Breast epithelium (tissue), 4 donors: ENCODE measurements at places on chromosomes 11 and 22. TPM values are rescaled to one million over a fixed set of nuclear protein-coding genes. Genes with fewer than 3 reads are reported as not detected.
A peak's percentile ranks its signal among the peaks of the same experiment; 100 is the strongest.

DNA sequence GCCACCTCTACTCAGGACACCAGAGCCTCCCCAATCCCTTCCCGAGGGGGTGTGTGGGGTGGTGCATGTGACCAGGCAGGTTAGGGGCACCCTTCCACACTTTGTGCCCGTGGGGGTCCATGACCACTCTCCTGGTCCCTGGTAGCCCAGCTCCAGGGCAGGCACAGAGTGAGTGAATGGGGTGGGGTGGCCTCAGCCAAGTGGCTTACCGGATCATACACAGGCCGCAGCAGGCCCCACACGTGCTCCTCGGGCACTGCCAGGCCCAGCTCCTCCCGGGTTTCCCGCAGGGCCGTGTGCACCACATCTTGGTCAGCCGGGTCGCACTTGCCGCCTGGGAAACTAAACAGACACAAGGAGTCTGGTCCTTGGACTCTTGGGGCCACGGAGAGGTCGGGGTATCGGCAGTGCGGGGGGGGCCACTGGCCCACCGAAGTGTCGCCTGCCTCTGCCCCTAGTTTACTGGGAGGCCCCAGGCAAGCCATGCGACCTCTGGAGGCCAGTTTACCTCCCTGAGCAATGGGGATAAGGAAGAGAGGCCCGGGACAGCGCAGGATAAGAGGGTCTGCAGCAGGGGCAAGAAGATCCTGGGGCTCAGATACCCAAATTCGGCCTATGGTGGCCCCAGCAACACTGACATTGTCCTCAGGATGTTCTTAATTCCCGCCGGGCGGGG, 889 bp downstream of the NUDT8 start:
- DNase-seq: no peak

Gene TEX54
- not detected for total RNA-seq

Gene APOL4
- total RNA-seq: 41.3 TPM

GRCh38 chr11:31870609-31871309, 59.6 kb upstream of the PAX6 start:
- no peak for DNase-seq

Gene MYBPC3
- under 0.01 TPM for total RNA-seq

GRCh38 chr11:96763244-96763643, 373.4 kb downstream of the JRKL start:
- no peak for DNase-seq

Gene TMEM191C
- not detected for total RNA-seq

Gene INPP5J
- 7.5 TPM for total RNA-seq

Gene CLDN5
- total RNA-seq: 301 TPM

- no peak for DNase-seq
Measured at GRCh38 chr22:45771057-45771456, 99.4 kb downstream of the ATXN10 start.

- DNase-seq: no peak
Measured at GRCh38 chr11:9601037-9601875, 27.8 kb downstream of the WEE1 start.

- DNase-seq: no peak
Measured at GRCh38 chr11:77136074-77136473, 8.0 kb downstream of the MYO7A start.

DNA sequence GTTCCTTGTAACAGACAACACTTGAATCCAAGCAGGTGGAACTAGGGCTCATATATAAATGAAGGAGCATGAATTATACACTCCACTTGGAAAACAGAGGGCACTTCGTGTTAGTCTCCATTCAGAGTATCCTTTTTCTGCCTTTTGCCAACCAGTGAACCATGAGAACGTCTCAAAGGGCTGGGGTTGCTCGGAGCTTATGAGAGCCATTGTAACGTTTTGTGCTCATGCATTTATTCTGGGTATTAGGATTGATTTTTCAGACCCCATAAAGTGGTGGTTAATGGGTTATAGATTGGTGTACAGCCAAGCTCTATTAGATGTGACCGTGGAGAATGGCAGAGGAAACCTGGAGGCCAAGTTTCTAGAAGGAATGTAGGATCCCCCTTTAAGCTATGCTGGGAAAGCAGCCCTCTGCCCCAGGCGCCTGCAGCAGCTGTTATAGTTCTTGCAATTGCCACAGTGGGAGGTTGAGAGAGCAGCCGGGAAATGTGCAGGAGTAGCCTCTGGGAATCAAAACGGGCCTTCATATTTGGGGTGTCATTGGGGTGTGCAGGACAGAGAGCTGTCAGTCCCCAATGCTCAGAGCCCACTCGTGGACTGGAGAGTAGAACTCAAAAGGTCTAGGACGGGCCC, 54.6 kb upstream of the ASPHD2 start:
- no peak for DNase-seq

Gene LRRC56
- total RNA-seq: 1.3 TPM

DNA sequence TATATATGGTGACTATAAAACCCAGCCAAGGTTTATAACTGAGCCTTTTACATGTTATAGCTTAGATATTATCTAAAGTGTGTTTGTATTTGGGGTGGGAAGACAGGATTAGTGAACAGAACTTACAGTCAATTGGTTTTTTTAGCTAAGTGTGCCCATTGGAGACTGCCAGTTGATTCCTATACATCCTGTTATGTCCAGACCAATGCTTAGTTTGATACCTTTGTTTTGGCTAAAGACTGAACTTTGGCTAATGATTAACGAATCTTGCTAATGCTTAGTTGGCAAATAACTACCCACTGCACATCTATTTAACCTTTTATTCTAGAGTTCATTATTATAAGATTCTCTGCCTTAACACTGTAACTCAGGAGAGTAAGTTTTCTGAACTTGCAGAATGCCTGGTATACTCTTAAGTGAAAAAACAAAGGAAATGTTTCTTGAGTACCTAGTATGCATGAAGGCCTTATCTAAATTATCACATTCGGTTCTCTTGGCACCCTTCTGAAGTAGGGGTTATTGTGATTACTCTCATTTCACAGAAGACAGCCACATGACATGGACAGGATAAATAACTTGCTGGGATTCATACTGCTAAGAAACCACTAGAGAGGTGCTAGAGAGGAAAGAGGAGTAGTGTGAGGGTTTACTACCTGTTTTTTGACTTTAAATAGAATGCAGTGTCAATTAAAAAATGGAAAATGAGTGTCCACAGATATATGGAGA, 54.0 kb downstream of the KREMEN1 start:
- no peak for DNase-seq

- DNase-seq: no peak
Measured at GRCh38 chr11:92751594-92751993, 217.9 kb upstream of the MTNR1B start.

DNA sequence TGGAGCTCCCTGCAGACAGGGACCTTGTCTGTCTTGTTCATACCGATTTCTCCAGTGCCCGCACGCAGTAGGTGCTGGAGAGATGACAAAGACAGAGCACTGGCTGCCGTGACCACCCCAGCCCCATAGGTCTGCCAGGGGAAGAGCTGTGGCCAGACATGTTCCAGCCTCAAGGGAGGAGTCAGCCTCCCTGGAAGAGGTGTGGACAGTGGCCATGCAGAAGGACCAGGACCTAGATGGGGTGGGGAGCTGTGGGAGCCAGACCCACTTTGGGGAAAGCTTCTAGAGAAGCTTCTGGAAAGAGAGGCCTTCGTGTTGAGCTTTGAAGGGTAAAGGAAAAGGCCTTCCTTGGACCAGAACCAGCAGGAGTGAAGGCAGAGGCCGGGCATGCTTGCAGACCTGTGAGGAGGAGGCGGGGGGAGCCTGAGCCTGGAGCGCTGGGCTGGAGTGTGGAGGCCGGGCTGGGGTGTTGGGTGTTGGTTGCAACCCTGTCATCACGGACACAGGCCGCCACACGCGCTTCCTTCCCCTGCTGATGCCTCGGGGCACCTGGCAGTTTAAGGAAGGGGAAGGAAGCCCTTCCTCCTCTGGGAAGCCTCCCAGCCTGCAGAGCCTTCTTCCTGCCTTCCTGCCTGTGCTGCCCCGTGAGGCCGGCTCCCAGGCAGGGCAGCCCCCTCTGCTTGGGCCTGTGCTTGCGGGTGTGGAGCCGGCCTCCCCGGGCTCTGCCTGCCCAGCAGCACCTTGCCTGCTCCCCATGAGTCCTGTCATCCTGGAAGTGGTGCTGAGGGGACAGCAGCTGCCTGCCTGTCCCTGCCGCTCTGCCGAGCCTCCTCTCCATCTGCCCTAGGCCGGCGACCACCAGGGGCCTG, 12.3 kb downstream of the RELT start:
- no peak for DNase-seq

Gene PNPLA3
- 3.1 TPM for total RNA-seq

Gene CACNA1I
- total RNA-seq: 0.44 TPM

DNA sequence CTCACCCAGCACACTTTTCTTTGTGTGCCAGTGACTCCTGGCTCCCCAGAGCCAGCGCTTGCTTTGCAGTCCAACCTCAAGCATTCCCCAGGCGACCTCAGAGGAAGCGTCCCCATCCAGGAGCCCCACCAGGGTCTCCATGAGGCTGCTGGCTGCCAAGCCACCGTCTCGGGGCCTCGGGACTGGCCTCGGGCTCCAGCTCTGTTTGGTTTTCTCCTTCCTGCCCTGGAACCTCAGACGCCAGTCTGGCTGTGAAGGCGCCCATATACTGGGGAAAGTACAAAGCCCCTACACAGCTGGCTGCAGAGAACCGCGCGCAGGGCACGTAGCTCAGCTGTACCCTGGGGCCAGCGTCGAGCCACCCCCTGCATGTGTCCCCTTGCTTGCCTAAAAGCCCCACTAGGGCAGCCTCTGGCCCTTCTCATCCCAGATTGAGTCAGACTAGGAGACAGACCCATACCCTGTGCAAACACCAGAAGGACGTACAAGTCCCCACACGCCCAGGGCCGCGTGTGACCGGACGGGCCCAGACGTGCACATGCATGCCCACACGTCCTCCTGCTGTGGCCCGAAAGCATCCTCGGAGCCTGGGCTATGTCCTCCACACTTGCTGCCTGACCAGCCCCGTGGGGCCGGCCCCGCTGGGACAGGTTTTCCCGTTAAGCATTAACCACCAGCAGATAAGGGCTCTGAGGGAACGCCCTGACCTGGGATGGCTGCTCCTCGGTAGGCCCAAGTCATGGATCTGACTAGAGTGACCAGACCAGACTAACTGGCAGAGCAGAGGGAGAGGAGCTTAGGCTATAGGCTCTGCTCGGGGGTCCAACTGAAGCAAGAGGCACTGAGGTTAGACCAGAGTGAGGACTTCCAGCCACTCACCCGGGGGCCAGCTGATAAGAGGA, 4.2 kb upstream of the SYT8 start:
- DNase-seq: peak; percentile 93

Gene SLC22A8
- not detected for total RNA-seq

DNA sequence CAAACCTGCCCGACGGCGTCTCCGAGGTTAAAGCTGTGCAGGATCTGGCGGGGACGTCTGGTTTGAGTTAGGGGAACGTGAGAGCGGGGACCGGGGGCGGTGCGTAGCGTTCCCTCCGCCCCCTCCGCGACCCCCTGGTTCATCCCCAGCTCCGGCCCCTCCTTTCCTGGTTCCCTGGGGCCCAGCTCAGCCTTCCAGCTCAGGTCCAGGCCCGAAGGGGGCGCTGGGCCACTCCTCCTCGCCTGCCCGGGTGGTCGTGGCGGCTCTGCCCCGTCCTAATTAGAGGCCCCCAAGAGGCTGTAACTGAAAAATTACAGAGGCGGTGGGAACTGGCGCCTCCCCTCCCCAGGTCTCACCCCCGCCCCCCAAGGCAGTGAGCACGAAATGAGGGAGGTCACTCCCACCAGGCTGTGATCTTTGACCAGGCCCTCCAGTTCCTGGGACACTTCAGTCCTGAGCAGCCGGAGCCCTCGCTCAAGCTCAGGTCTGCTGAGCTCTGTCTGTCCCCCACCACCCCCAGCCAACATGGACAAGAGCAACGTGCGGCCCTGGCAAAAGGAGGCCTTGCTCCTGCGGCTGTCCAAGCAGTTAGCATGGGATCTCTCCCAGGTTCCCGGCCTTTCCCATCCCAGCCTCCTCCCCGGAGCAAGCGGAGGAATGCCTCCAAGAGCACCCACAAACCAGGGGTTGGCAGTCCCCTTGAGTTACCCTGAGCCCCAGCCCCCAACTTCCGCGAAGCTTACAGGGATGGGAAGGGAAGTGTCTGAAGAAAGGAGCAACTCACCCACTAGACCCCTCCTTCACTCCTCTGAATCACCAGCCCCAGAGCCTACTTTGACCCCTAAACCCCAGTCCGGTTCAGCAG, 3.3 kb downstream of the CD248 start:
- no peak for DNase-seq

DNA sequence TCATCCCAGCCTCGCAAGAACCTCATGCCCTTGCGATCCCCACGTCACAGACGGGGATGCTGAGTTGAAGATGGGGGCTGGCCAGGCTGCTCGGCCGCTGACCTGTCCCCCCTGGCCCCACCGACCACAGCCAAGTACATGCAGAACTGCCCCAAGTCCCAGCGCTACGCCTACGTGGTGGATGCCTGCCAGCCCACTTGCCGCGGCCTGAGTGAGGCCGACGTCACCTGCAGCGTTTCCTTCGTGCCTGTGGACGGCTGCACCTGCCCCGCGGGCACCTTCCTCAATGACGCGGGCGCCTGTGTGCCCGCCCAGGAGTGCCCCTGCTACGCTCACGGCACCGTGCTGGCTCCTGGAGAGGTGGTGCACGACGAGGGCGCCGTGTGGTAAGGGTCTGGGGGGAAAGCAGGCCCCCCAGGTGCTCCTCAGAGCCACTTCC, 10.0 kb downstream of the MUC5B start:
- DNase-seq: no peak

Gene GDPD4
- not detected for total RNA-seq

DNA sequence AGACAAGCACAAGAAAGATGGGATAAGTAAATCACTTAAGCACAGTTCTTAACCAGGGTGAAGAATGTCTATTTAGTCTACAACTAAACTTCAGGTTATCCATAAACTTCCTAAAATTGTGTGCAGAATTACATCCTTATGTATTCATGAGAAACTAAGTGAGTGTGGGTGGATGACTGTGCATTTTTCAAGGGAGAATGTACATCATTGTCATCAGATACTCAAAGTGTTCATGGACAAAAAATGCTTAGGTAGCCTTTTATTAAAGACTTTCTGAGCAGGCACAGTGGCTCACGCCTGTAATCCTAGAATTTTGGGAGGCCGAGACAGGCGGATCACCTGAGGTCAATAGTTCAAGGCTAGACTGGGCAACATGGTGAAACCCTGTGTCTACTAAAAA, 2023.8 kb downstream of the LRRC4C start:
- no peak for DNase-seq

GRCh38 chr22:50684501-50684900, 11.9 kb downstream of the SHANK3 start:
- DNase-seq: no peak
